ENCODE measurements at places on chromosomes 1 and 21. TPM values are rescaled to one million over a fixed set of nuclear protein-coding genes. Genes with fewer than 3 reads are reported as not detected.

GRCh38 chr1:164687777-164688176 is 128.8 kb downstream of the PBX1 start:
- H3K36me3 ChIP-seq, result no peaks in the 10 kb centered on the region
- no peak overlapping the region for H3K27ac ChIP-seq
- H3K27me3 ChIP-seq, result no peaks in the 10 kb centered on the region
- no peak for DNase-seq
- peaks cover 15% of the 10 kb centered on the region for H3K4me1 ChIP-seq
- no peak overlapping the region for H3K4me3 ChIP-seq

TOR1AIP1 gene
- total RNA-seq, result 21.3 TPM

- H3K4me3 ChIP-seq, result no peak within 1 kb of the TSS
- H3K36me3 ChIP-seq, result no peaks in the 10 kb centered on the region
- no peaks in the 10 kb centered on the region for H3K27me3 ChIP-seq
- no peaks in the 10 kb centered on the region for H3K4me1 ChIP-seq
Observed at GRCh38 chr1:147902253-147902845, at the start of gene GJA8. Gene GJA8, plus strand, starts transcription at chr1:147902795. Its CDS starts 5,161 bp downstream, at chr1:147907956.

- peak overlapping the region; percentile 95 for H3K4me3 ChIP-seq
- peaks cover 30% of the 10 kb centered on the region for H3K4me1 ChIP-seq
- H3K27me3 ChIP-seq, result no peaks in the 10 kb centered on the region
- DNase-seq, result no peak
Observed at GRCh38 chr1:55211863-55212262, 3.3 kb downstream of the USP24 start.

ELAVL4 gene
- not detected for total RNA-seq

EFNA4 gene
- 37.4 TPM for total RNA-seq

TCP10L gene
- 2.1 TPM for total RNA-seq

DNA sequence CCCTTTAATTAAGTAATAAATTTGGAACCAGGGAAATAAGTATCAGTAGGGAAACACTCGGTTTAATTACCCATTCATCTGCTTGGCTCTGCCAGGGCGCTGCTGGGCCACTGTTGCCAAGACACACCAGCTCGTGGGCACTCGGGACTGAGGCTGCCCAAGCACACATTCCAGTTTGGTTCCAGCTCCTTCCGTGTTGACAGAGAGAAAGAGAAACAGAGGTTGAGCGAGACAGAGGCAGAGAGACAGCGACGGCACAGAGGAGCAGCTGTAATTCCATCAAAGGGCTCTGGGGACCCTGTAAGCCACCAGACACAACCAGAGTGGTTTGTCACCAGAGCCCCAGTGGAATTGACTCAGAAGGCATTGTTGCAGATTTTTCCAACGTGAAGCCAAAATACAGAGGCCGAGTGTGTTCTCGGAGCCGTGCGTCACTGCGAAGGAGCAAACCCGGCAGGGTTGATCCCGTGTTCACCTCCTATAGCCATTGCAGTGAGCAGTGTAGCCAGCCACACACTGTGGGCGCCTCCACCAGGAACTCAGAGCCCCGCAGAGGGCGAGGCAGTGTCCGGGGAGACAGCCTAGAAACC is 33.5 kb downstream of the SYF2 start:
- H3K27me3 ChIP-seq, result 0 out of 2 replicates have a peak, but pooled peaks cover 2% of the 10 kb centered on the region
- 0 out of 2 replicates have a peak, but pooled peaks cover 3% of the 10 kb centered on the region for H3K4me1 ChIP-seq
- peak; percentile 3 for DNase-seq
- H3K27ac ChIP-seq, result no peak overlapping the region
- H3K4me3 ChIP-seq, result no peak overlapping the region

GRCh38 chr1:160007577-160008200 is 24.1 kb downstream of the PIGM start:
- H3K27ac ChIP-seq, result no peak overlapping the region
- peaks cover 8% of the 10 kb centered on the region for H3K4me1 ChIP-seq
- peak; percentile 85 for DNase-seq
- H3K27me3 ChIP-seq, result no peaks in the 10 kb centered on the region
- no peaks in the 10 kb centered on the region for H3K36me3 ChIP-seq

DNA sequence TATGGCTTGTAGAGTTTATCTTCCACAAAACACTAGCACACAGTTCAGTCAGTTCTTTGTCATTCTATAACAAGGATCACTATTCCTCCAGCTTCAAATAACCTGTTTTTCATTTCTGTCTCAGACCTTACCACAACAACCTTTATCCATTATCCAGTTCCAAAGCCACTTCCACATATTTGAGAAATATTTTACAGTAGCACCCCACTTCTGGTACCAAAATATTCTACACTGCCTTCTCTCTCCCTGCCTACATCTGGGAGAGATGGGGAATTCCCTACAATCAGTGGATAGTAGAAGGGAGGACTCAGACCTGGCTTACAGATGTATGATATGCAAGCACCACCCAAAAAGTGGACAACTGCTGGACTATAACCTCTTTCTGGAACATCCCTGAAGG is 651.4 kb downstream of the ADGRL2 start:
- H3K36me3 ChIP-seq, result no peaks in the 10 kb centered on the region
- no peak overlapping the region for H3K4me3 ChIP-seq
- no peaks in the 10 kb centered on the region for H3K27me3 ChIP-seq
- no peak for DNase-seq
- no peaks in the 10 kb centered on the region for H3K4me1 ChIP-seq

DNA sequence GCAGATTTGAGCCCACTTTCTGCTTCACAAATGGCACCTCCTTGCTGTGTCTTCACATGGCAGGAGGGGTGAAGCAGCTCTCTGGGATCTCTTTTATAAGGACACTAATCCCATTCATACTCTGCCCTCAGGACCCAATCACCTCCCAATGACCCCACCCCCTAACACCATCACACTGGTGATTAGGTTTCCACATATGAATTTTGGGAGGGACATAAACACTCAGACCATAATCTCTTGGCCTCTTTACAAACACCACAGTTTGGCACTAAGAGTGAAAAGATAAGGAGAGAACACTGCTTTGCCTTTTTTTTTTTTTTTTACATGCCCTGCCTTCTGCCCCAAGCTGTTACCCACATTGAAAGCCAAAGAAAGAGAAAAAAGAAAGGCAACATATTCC is 166.2 kb upstream of the NFIA start:
- no peak overlapping the region for H3K4me3 ChIP-seq
- DNase-seq, result no peak
- no peaks in the 10 kb centered on the region for H3K4me1 ChIP-seq
- no peak overlapping the region for H3K27ac ChIP-seq

GRCh38 chr1:244451539-244451950 is at the start of gene ADSS2:
Gene ADSS2, minus strand, starts transcription at chr1:244451909. Its CDS starts 92 bp downstream, at chr1:244451817.
- H3K27me3 ChIP-seq, result no peaks in the 10 kb centered on the region
- peaks cover 33% of the 10 kb centered on the region for H3K4me1 ChIP-seq
- H3K36me3 ChIP-seq, result peaks cover 23% of the 10 kb centered on the region
- H3K4me3 ChIP-seq, result peak within 1 kb of the TSS; percentile 96

CD2 gene
- total RNA-seq, result not detected

DNA sequence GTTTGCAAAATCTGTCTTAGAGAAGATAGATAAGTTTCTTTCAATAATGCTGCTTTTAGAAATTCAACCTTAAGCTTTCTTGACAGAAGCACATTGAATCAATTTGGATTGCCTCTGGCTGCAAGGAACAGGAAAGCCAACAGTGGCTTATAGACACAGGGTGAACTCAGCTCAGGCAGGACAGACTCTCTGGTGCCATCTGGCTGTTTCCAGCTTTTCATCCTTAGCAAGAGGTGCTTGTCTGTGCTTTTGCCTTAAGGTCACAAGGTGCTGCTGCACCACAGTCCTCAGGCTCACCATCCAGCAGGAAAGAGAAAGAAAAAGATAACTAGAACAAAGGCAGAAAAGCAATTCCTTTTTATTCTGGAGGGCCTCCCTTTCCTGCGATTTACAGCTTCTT is 93.7 kb upstream of the ETS2 start:
- no peak overlapping the region for H3K4me3 ChIP-seq
- no peak overlapping the region for H3K27ac ChIP-seq
- H3K4me1 ChIP-seq, result no peaks in the 10 kb centered on the region
- H3K27me3 ChIP-seq, result peaks cover 12% of the 10 kb centered on the region
- peak; percentile 72 for DNase-seq
- no peaks in the 10 kb centered on the region for H3K36me3 ChIP-seq

- no peak for DNase-seq
- peak overlapping the region; percentile 61 for H3K27ac ChIP-seq
- H3K36me3 ChIP-seq, result peaks cover 18% of the 10 kb centered on the region
- H3K27me3 ChIP-seq, result no peaks in the 10 kb centered on the region
- H3K4me1 ChIP-seq, result peaks cover 34% of the 10 kb centered on the region
Observed at GRCh38 chr1:230170622-230171021, 103.6 kb downstream of the GALNT2 start.

DNA sequence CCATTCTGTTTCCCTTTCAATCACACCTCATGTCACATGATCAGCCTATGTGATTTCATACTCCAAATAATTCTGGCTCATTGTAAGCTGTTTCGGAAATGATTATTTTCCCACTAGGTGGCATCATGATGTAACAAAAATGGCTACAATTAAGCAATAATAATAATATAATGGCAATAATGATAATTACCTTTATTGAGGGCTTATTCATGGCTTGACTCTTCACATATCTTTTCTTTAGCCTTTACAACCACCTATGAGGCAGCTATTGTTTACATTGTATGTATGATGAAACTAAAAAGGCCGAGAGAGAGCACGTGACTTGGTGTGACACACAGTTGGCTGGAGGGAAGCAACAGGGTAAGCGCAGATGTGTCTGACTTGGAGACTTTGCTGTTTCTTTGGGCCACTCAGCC is 12.5 kb upstream of the KPRP start:
- peaks cover 13% of the 10 kb centered on the region for H3K4me1 ChIP-seq
- no peak overlapping the region for H3K4me3 ChIP-seq
- DNase-seq, result peak; percentile 65
- peaks cover 3% of the 10 kb centered on the region for H3K27me3 ChIP-seq
- H3K27ac ChIP-seq, result no peak overlapping the region
- no peaks in the 10 kb centered on the region for H3K36me3 ChIP-seq

GRCh38 chr1:55685560-55685959 is 470.4 kb upstream of the USP24 start:
- DNase-seq, result no peak
- peaks cover 23% of the 10 kb centered on the region for H3K4me1 ChIP-seq
- no peaks in the 10 kb centered on the region for H3K27me3 ChIP-seq
- peaks cover 6% of the 10 kb centered on the region for H3K36me3 ChIP-seq
- H3K4me3 ChIP-seq, result no peak overlapping the region

ASAP3 gene
- 12.8 TPM for total RNA-seq

GRCh38 chr1:154707901-154708463 is 100.0 kb upstream of the ADAR start:
- H3K27ac ChIP-seq, result no peak overlapping the region
- H3K4me1 ChIP-seq, result no peaks in the 10 kb centered on the region
- H3K4me3 ChIP-seq, result no peak overlapping the region
- DNase-seq, result no peak

BROX gene
- total RNA-seq, result 68.4 TPM

DNA sequence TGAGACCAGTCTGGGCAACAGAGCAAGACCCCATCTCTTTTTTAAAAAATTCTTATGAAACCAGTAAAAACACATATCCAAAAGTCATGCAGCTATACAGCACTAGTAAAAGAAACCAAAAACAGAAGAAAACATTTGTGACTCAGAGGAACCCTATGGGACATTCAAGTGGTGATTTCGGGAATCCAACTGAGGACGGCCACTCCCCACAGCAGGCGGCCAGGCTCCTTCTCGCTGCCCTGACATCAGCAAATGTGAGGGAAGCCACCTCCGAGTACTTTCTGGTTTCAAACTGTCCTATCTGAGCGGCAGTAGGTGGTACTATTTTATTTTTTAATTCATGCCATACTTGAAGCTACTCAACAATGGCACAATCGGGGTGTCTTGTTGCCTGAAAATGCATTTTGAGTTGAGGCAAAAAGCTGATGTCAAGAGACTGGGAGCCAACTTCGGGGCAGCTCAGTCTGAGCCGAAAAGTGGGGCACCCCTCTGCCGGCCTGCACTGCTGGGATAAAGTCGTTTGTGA is 3.3 kb downstream of the SUMO3 start:
- H3K27ac ChIP-seq, result no peak overlapping the region
- no peaks in the 10 kb centered on the region for H3K27me3 ChIP-seq
- peaks cover 12% of the 10 kb centered on the region for H3K4me1 ChIP-seq
- no peak for DNase-seq

DNA sequence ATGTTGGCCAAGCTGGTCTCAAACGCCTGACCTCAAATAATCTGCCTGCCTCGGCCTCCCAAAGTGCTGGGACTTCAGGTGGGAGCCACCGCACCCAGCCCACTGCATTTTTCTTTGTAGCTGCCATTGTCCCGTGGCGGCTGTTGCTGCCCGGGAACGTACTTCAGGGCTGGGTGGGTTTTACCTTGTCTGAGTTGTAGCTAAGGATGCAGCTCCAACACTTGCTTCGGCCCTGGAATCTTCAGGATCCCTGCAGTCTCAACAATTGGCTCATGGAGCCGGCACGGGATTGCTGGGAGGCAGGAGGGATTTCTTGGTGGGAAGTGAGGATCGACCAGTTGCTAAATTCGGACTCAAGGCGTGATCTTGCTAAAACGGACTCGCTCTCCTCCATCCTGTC is 10.7 kb downstream of the TNFRSF8 start:
- H3K27ac ChIP-seq, result no peak overlapping the region
- no peak overlapping the region for H3K4me3 ChIP-seq
- no peaks in the 10 kb centered on the region for H3K36me3 ChIP-seq
- H3K4me1 ChIP-seq, result no peaks in the 10 kb centered on the region

DNA sequence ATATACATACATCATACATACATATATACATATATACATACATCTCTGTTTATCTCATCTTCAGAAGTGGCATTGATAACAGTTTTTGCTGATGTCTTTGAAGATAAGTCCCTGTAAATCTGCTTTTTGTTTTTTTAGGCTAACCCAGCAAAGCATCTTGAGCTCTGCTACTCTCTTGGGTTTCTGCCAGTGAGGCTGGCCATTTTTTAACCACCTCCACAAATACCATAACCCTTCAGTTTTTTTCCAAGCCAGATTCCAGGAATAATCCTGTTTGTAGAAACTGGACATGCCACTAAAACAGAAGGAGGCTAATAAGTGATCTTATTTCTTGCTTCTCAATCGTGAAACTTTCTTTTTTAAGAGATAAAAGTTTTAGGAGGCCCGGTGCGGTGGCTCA is 21.6 kb downstream of the SDHC start:
- peaks cover 22% of the 10 kb centered on the region for H3K36me3 ChIP-seq
- no peak for DNase-seq
- no peak overlapping the region for H3K4me3 ChIP-seq
- H3K27me3 ChIP-seq, result no peaks in the 10 kb centered on the region
- no peaks in the 10 kb centered on the region for H3K4me1 ChIP-seq
- H3K27ac ChIP-seq, result no peak overlapping the region

DNA sequence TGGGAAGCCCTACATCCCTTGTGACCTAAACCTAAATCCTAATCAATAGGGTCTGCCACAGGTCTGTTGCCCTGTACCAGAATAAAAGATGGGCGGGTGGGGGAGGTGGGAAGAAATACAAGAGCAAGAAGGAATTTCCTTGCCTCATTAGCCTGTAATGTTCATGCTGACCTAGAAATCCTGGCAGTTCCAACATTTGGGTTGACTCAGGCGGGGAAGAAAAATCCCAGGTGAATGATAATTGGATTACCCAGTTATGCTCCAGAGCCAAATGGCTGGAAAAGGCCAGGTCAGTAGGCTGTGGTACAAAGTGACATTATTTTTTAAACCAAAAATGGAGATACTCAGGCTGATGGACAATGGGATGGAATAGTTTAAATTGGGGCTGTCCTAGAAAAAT is 27.3 kb upstream of the A3GALT2 start:
- DNase-seq, result peak; percentile 28
- H3K27me3 ChIP-seq, result no peaks in the 10 kb centered on the region
- H3K4me3 ChIP-seq, result peak overlapping the region; percentile 97
- peaks cover 41% of the 10 kb centered on the region for H3K36me3 ChIP-seq

Measured in PC-3 (cell line).